ENCODE measurements at places on chromosomes 3 and 15. TPM values are rescaled to one million over a fixed set of nuclear protein-coding genes. Genes with fewer than 3 reads are reported as not detected.

Gene CD96
- 375 TPM for total RNA-seq

Gene TGM5
- total RNA-seq, result 0.11 TPM

Gene STX19
- total RNA-seq, result not detected

Gene OR5K2
- total RNA-seq, result not detected

Gene SECISBP2L
- 34.8 TPM for total RNA-seq

Gene SNURF
- 21.6 TPM for total RNA-seq

Gene ADPRH
- total RNA-seq, result 5.9 TPM

DNA sequence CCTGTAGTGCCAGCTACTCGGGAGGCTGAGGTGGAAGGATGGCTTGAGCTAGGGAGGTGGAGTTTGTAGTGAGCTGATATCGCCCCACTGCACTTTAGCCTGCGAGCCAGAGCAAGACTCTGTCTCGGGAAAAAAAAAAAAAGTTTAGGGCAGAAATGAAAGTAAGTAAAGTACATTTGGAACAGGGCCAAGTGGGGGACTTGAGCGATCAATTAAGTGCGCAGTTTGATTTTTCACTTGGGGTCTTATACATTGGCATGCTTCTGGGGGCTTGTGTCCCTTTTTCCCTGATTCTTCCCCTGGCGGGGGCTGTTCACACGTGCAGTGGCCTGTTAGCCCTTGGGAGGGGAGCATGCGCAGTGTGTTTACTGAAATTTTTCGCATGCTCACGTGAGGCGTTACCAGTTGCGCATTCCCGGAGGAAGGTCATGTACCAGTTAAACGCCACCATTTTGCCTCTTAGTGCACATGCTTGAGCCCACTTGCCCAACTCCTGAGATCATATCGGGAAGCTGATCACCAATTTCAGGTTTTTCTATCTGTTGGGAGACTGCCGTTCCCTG, 42.0 kb downstream of the GALNT15 start:
- DNase-seq, result no peak

- DNase-seq, result no peak
Observed at GRCh38 chr3:24944805-24945520, 450.3 kb upstream of the THRB start.

GRCh38 chr3:178895178-178895789, 176.3 kb downstream of the ZMAT3 start:
- no peak for DNase-seq

DNA sequence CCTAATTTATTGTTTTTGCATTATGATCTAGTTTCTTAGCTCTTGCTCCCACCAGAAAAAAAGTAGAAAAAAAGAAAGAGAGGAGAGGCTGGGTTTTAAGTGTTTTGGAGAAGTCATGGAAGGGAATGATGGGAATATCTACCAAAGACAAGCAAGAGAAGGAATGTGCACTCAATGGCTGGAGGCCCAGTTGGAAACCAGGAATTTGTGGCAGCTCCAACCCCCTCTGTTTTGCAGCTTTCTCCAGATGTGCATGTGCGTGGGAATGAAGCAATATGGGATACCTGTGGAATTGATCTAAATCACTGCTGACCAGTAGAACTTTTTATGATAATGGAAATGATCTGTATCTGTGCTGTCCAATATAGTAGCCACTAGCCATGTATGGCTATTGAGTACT, 27.1 kb downstream of the EIF2AK4 start:
- DNase-seq, result no peak

GRCh38 chr3:123914829-123915228, 30.7 kb upstream of the MYLK start:
- DNase-seq, result no peak

GRCh38 chr15:36313021-36313420, 266.4 kb upstream of the CDIN1 start:
- DNase-seq, result no peak

DNA sequence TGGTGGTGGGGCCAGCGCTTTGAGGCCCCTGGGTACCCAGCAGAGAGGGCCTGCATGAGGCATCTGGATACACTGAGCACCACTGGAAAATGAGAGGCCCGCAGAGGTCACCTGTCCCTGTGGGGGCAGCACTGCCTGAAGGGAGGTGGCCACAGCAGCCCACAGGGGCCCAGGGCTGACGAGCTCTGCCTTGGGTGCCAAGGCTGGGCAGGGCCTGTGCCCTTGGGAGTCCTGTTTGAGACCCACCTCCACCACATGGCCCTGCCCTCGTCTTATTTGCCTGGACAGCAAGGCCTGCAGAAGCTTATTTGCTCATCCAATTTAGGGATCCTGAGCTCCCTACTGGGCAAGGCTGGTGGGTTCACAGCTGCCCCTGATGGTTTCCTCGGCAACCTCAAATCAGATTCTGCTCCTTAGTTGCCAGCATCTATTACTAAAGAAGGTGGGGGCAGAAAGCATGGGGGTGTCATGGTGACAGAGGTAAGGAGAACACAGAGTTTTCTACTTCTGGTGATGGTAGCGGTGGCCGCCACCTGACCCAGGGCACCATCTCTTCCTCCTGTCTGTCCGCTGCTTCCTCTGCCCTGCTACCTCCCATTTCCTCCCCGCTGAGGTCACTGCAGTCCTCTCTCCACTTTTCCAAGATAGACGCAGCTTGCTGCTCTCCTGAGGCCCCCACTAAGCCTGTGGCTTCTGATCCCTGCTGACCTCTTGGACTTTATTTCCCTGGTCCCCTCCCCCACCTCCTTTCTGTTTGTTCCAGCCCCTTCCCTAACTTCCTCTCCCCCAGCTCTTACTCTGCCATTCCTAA, 62.9 kb downstream of the HMCES start:
- no peak for DNase-seq

DNA sequence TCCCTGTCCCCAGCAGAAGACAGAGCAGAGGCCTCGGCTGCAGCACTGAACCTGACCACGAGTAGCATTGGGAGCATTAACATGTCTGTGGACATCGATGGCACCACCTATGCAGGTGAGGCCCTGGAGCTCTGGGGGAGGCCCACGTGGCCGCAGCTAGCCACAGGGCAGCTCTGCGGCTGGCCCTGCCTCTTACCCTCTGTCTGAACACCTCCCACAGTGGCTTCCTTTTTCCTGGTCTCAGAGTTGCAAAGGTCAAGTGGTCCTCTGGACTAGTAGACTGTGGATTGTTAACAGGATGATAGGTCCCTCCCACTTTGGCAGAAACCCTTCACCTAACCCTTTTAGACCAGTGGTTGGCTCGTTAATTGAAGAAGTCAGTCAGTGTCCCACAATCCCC, 22.5 kb upstream of the CLK3 start:
- DNase-seq, result no peak

- no peak for DNase-seq
Observed at GRCh38 chr3:146803745-146804144, 198.6 kb upstream of the PLSCR5 start.

GRCh38 chr3:46913644-46914043, 36.1 kb downstream of the PTH1R start:
- DNase-seq, result peak; percentile 22

- no peak for DNase-seq
Observed at GRCh38 chr3:48403533-48404439, 26.1 kb downstream of the PLXNB1 start.

- no peak for DNase-seq
Observed at GRCh38 chr3:31450345-31450744, 82.4 kb upstream of the STT3B start.

DNA sequence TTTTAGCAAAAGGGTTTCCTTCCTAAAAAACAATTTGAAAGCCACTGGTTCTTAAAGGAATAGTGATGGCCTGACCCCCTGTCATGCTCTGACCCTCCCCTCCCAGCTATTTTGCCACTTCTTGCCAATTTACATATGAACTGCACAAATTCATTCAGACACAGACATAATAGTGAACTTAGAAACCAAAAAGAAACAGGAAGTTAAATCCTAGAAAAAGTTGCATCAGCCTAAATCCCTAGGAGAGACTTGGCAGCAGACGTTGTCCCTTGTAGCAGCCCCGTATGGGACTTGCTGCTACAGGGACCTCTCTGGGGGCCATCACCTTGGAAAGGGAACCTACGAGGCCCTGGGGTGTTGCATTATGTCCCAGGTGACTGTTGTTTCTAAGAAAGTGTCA, 14.3 kb upstream of the PDE8A start:
- no peak for DNase-seq

DNA sequence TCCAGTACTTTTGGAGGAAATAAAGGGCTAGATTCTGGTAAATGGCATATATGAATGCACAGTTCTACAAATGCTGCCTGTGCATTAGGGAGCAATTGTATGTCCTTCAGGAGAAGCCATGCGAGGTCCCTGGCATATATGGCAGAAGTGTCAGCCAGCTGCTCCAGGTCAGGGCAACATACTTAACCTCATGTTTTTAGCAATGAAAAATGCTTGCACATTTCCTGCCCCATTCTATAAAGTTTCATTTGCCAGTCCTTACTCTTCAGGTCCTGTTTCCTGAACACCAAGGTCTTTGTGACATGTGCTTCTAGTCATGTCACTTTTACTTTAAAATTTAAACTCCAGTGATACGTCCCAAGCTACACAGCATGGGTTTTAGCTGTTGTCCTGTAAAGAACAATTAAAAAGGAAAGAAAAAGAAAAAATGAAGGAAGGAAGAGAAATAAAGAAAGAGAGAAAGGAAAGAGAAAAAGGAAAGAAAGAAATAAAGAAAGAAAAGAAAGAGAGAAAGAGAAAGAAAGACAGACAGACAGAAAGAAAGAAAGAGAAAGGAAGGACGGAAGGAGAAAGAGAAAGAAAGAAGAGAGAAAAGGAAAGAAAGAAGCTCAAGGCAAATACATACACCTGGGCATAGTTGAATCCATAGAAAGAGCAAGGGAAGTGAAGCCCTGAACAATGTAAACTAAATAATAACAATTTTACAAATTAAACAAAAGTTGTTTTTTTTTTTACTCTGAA, 20.1 kb upstream of the PTX3 start:
- DNase-seq, result no peak

- no peak for DNase-seq
Observed at GRCh38 chr3:123229145-123229544, 27.4 kb downstream of the SEC22A start.

- DNase-seq, result no peak
Observed at GRCh38 chr3:110816008-110816407, 255.6 kb upstream of the NECTIN3 start.

GRCh38 chr3:134803051-134803505, 8.0 kb downstream of the EPHB1 start:
- DNase-seq, result peak; percentile 53

DNA sequence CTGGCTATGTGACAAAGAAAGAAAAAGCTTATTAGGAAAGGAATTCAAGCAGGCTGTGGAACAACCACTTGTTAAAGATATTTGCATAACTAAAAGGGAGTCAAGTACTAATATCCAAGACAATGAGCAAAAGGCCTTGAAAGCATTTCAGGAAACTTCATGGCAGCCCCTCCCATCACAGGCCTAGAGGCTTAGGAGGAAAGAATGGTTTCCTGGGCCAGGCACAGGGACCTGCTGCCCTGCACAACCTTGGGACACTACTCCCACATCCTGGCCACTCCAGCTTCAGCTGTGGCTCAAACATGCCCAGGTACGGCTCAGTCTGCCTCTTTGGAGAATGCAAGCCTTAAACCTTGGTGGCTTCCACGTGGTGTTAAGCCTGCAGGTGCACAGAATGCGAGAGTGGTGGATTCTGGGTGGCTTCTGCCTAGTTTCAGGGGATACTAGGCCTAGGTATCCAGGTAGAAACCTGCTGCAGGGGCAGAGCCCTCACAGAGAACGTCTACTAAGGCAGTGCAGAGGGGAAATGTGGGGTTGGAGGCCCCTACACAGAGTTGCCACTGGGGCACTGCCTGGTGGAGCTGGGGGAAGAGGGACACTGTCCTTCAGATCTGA, 121.6 kb downstream of the OPA1 start:
- DNase-seq, result no peak

All from activated naive CD8-positive, alpha-beta T cell treated with anti-CD3 and anti-CD28 coated beads, Interleukin-2, amount 10 ng/mL, durations not matched to agents 7 days and 5 days (primary cell).